ENCODE measurements at places on chromosomes 2 and 18.

GRCh38 chr2:191050640-191050987 is 36.6 kb upstream of the STAT1 start:
- no peak for DNase-seq

GRCh38 chr2:72040629-72041571 is 106.8 kb downstream of the CYP26B1 start:
- DNase-seq = no peak

- DNase-seq = no peak
Observed at GRCh38 chr2:109435901-109436598, 177.7 kb downstream of the SEPTIN10 start.

DNA sequence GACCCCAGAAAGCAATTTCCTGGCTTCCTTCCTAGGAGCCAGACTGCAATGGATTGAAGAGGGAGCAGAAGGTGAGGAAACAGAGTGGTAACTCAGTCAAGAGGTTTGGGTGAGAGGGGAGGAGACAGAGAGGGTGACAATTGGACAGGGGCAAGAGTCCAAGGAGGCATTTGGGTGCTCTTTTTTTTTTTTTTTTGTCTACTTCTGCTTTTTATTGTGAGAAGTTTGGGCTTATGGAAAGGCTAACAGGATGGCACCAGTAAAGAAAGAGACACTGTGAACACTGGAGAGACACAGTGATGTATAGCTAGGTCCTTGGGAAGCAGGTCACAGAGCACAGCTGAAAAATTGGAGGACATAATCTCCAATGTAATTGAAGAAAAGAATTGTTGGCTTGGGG is 25.0 kb downstream of the CYBRD1 start:
- no peak for DNase-seq

GRCh38 chr2:136254681-136255080 is 136.7 kb upstream of the CXCR4 start:
- no peak for DNase-seq

DNA sequence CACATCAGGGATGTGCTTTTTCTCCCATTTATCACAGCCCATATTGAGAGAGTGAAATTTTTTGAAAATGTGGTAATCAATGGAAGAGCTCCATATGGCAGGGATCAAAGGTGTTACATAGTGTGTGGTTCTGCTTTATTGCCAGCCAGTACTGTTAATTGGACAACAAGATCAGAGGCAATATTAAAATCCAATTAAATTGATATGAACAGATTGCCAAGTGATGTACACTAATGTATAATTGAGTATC is 338.9 kb downstream of the BCL11A start:
- DNase-seq = no peak

DNA sequence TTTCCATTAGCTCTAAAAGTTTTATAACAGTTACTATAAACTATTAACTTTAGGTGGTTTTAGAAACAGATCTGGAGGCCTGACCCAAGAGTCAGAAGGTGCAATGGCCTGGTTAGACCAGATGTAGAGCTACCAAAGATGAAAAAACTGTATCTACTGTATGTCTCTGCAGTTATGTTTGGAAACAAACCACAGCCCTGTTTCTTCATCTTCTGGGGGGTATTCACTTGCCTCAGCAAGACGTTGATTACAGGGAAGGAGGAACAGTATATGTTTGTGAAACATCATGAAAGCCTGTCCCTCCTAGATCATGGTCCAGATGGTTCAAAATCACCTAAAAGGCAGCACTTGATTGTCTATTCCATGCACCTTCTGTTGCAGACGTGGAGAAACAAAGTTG is 220.2 kb downstream of the SUCLG1 start:
- DNase-seq = no peak

GRCh38 chr2:129400826-129401225 is 578.6 kb upstream of the RAB6C start:
- no peak for DNase-seq

GRCh38 chr2:175662335-175662734 is 339.7 kb downstream of the LNPK start:
- DNase-seq = no peak

- DNase-seq = no peak
Observed at GRCh38 chr2:63881205-63881604, 39.5 kb downstream of the UGP2 start.

DNA sequence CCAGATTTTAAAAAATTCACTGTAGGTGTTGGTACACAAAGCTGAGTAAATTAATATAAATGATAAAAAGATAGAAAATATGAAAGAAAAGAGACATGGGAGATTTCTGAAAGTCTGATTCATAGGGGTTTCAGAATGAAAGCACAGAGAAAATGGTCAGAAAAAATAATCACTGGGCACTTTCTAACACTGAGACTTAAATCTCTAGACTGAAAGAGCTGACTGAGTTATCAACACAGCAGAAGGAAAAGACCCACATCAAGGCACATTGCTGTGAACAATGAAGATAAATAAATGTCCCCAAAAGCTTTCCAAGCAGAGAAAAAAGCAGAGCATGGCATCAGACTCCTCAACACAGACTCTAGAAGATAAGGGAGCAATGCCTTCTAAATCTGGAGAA is 277.2 kb downstream of the BCL2 start:
- no peak for DNase-seq

GRCh38 chr2:137886083-137886831 is 78.0 kb upstream of the HNMT start:
- no peak for DNase-seq

DNA sequence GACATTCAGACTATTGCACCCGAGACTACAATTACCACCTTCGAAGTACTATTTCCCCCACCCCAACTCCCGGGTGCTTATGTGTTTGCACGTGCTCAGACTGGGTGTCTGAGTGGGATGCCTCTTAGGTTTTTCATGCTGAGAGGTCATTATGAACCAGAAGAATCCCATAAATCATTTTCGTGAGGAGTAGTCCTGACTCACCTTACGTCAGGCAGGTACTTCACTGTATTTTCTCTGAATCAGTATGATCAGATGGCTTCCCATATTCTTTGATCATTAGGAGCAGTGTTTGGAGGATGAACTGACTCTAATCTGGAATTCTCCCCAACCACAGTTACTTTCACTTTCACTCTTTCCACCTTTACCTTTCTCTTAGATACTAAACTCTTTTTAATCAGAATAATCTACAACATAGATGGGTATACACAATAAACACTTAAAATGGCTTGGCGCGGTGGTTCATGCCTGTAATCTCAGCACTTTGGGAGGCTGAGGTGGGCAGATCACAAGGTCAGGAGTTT is 38.4 kb upstream of the STAT4 start:
- no peak for DNase-seq

- no peak for DNase-seq
Observed at GRCh38 chr2:106108791-106109190, 85.3 kb downstream of the UXS1 start.

GRCh38 chr2:210818473-210818872 is 262.1 kb downstream of the CPS1 start:
- DNase-seq = no peak

DNA sequence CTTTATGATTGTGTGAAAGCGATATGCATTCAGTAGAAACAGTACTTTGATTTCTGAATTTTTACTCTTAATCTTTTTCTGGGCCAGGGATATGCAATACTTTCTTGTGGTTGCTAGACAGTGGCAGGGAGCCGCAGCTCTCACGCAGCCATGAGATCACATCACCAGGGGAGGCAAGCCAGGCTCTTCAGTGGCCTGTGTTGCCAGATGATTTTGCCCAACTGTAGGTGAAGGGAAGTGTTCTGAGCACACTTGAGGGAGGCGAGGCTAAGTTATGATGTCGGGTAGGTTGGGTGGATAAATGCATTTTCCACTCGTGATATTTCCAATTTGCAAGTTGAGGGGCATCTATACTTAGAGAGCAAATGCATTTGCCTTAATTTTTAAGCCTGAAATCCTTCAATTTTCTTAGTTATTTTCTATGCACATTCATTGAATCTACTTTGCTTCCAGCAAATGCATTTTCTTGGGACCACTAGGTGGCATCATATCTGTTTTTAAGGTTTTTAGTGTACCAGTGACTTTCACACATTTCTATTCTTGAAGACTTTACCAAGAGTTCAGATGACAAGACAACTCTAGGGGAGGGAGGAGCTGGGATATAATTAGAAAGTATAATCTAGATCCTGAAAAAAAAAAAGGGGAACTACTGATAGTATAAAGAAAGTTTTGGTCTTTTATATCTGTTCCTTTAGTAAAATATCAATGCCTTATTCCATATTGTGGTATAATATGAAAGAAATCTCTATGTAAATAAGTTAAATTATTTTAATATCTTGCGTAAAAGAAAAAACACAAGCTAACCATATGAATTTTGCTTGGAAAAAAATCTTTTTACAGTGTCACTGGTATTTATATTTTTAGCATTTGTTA is 643.3 kb downstream of the SOCS6 start:
- peak; percentile 19 for DNase-seq

- peak; percentile 24 for DNase-seq
Observed at GRCh38 chr2:47344890-47345589, 57.9 kb upstream of the MSH2 start.

DNA sequence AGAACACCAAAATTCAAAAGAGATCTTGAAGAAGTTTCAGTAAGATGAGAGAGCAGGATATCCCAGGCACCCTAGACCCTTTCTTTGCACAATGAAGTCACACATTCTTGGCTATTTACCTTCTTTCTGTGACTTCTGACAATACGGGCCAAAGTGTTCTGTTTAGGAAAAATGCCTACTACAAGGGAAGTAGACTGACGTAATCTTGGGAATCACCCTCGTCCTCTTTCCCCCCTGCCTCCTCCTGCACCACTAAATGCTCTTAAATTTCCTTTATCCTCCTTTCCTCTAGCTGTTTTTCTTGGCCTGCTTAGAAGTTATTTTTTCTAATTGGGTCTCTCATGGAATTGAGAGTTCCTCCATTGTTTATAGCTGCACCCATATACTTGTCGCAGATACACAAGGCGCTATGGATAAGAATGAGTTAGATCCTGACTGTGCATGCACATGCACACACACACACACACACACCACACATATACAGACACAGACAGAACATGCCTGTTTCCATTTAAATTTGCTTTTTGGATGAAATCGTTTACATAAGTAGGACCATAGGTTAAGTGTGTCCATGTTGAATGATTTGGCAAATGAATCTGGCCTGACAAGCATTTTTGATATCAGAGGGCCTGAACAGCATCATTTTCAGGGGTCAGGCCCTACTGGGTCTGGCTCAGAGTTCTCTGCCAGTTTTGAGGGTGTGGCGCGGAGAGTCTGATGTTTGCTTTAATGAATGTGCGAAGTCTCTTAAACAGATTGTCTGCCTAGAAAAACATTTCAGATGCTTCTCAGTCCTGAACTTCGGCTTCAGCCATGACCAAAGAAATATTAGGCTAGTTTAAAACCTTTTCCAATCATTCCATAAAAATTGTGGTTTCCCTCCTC is 131.9 kb upstream of the NT5C1B start:
- DNase-seq = no peak

GRCh38 chr2:10440736-10441135 is 7.4 kb downstream of the ODC1 start:
- DNase-seq = no peak

GRCh38 chr18:43312891-43313290 is 35.6 kb upstream of the SYT4 start:
- no peak for DNase-seq

DNA sequence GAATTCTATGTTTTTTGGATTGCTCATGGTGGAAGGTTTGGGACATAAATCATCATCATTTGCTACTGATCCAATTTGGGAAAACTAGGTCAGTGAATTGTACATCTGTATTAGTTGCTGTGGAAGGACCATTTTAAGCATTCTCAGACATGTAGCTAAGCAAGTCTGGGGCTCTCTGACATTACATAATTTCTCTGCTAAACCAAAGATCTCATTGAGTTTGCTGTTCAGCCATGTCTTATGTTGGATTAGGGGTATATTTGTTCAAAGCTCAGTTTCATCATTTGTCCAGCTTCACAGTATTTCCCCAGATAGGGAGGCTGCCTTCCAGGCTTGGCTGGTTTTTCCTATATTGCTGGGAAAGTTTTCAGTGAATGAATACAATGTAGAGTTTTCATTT is 399.7 kb downstream of the MTX2 start:
- no peak for DNase-seq
